Activated B cell treated with CpG ODN at 0.5 μM for 24 hours (primary cell): ENCODE measurements at places on chromosomes 6 and 20. TPM values are rescaled to one million over a fixed set of nuclear protein-coding genes. Genes with fewer than 3 reads are reported as not detected.

PLN gene
- total RNA-seq = not detected in 2 replicates

SRMS gene
- total RNA-seq = 0.16 TPM in 1 of 2 replicates, not detected in the other

RSPO3 gene
- total RNA-seq = not detected in 2 replicates

CD83 gene
- 483 and 492 TPM in 2 replicates for total RNA-seq

MYL9 gene
- total RNA-seq = 5.4 and 8.0 TPM in 2 replicates

PHF1 gene
- total RNA-seq = 76.0 and 83.4 TPM in 2 replicates

MOCS3 gene
- total RNA-seq = 7.5 and 8.1 TPM in 2 replicates

RBPJL gene
- total RNA-seq = not detected in 2 replicates

SOBP gene
- 1.1 TPM in 2 replicates for total RNA-seq

PNLDC1 gene
- total RNA-seq = 0.24 TPM in 1 of 2 replicates, not detected in the other

C6orf132 gene
- total RNA-seq = not detected in 2 replicates

SLC52A3 gene
- total RNA-seq = not detected in 2 replicates

EEF1A2 gene
- total RNA-seq = 1.2 and 1.6 TPM in 2 replicates

FYN gene
- total RNA-seq = 57.8 and 64.7 TPM in 2 replicates

ECT2L gene
- not detected in 2 replicates for total RNA-seq

SLC35A1 gene
- total RNA-seq = 7.5 and 8.7 TPM in 2 replicates

PRL gene
- not detected in 2 replicates for total RNA-seq

PARD6B gene
- total RNA-seq = 3.8 and 5.7 TPM in 2 replicates

CALHM4 gene
- total RNA-seq = not detected in 2 replicates

SLC32A1 gene
- not detected in 2 replicates for total RNA-seq

ANGPT4 gene
- not detected in 2 replicates for total RNA-seq

SLC13A3 gene
- total RNA-seq = 0.47 TPM in 1 of 2 replicates, not detected in the other

ELOVL4 gene
- total RNA-seq = not detected in 2 replicates

MACROD2 gene
- 54.8 and 55.1 TPM in 2 replicates for total RNA-seq

IRF4 gene
- 417 and 426 TPM in 2 replicates for total RNA-seq

FAM110A gene
- total RNA-seq = 9.2 and 11.0 TPM in 2 replicates

DLL1 gene
- 0.32 and 0.53 TPM in 2 replicates for total RNA-seq

QKI gene
- 61.5 and 66.6 TPM in 2 replicates for total RNA-seq

KCNB1 gene
- 0.10 TPM in 1 of 2 replicates, not detected in the other for total RNA-seq

PLAGL2 gene
- total RNA-seq = 17.3 and 17.9 TPM in 2 replicates

TNXB gene
- total RNA-seq = 5.9 and 12.4 TPM in 2 replicates

CGAS gene
- 22.7 and 24.3 TPM in 2 replicates for total RNA-seq

DEFB126 gene
- not detected in 2 replicates for total RNA-seq

MRPS18B gene
- total RNA-seq = 57.7 and 61.2 TPM in 2 replicates

MROH8 gene
- 3.2 and 5.9 TPM in 2 replicates for total RNA-seq
